ENCODE measurements at places on chromosomes 7 and 10.

- DNase-seq = no peak
- H3K27ac ChIP-seq = no peak overlapping the region
- H3K36me3 ChIP-seq = no peaks in the 10 kb centered on the region
- no peaks in the 10 kb centered on the region for H3K4me1 ChIP-seq
Observed at GRCh38 chr10:94310369-94310768, 52.4 kb downstream of the NOC3L start.

- H3K36me3 ChIP-seq = no peaks in the 10 kb centered on the region
- no peak overlapping the region for H3K27ac ChIP-seq
- H3K27me3 ChIP-seq = no peaks in the 10 kb centered on the region
- peak; percentile 15 for DNase-seq
Observed at GRCh38 chr10:120423431-120424197, 33.4 kb upstream of the PLPP4 start.

DNA sequence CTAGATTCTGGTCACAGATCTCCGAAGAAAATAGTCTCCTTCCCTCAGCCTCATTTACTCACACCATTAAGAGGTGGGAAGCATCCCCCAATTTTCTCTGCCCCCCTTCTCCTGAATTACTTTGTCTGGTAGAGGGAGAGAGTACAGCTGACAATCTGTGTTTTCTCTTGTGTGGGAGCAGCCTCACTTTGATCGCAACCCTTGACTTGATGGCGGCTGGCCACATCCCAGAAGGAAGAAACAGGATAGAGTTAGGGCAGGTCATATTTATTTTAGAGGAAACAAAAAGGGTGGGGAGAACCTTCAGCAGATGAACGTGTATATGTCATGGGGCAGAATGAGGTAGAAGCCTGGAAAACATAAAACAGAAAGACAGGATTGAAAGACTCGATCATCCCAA is 82.4 kb upstream of the FAM171A1 start:
- no peak for DNase-seq
- H3K4me3 ChIP-seq = no peak overlapping the region
- no peaks in the 10 kb centered on the region for H3K36me3 ChIP-seq
- H3K4me1 ChIP-seq = no peaks in the 10 kb centered on the region
- H3K27me3 ChIP-seq = no peaks in the 10 kb centered on the region
- H3K27ac ChIP-seq = no peak overlapping the region

DNA sequence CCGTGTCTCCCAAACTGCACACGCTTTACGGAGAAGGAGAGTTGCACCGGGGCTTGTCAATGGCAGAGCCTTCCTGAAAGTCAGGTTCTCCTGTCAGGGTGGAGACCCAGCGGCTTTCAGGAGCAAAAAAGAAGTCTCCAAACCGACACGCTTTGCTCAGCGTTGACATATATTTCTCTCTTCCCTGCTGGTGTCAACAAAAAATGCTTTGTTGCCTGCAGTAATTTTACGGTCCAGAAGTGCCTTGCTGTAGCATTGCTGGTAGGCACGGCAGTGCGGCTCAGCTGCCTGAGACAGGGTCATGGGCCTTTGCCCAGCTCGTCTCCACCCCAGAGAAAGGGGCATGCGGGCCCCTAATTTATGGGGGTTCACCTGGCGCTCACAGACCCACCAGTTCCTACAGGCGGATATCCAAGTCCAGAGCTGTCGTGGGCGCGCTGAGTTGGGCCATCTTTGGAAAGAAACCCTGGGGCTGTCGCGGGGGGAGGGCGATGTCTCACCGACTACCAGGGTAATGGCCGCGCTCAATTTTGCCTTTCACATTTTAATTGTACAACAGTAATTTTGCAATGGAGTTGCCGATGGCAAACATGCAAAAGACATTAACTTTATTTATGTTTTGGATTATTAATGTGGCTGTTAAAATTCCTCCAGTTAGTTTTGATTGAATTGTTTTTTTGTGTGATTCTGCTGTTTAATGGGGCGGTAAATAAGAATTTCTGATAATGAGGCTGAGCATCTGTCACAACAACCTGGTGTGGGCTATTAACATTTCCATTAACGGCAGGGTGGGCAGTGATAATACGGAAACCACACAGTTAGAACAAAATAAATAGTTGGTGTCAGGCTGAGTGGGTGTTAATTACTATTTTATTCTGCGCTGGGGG is 478.2 kb upstream of the FOXK1 start:
- H3K4me1 ChIP-seq = no peaks in the 10 kb centered on the region
- H3K27ac ChIP-seq = no peak overlapping the region
- no peak overlapping the region for H3K4me3 ChIP-seq
- no peak for DNase-seq
- H3K36me3 ChIP-seq = no peaks in the 10 kb centered on the region

DNA sequence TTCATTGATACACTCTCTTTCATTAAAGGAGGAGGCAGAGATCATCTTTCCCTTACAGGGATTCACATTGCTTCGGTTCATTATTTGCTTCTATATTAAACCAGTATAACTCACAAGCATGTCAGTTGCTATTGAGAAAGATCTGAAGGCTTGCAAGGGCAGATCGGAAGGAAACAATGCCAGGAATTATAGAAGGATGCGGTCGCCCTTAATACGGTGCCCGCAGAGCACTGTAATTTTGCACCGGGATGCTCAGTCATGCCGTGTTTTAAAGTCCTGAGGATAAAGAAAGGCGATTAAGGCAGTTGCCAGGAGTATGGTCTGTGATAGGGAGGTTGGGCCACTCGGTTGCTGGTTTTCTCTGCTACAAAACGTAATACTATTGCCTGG is 350.0 kb upstream of the GALNT17 start:
- H3K27ac ChIP-seq = no peak overlapping the region
- no peaks in the 10 kb centered on the region for H3K27me3 ChIP-seq
- no peak for DNase-seq
- H3K4me3 ChIP-seq = no peak overlapping the region
- peaks cover 21% of the 10 kb centered on the region for H3K36me3 ChIP-seq

GRCh38 chr7:110645060-110645459 is 445.9 kb upstream of the LRRN3 start:
- no peaks in the 10 kb centered on the region for H3K4me1 ChIP-seq
- no peak overlapping the region for H3K4me3 ChIP-seq
- no peak overlapping the region for H3K27ac ChIP-seq
- DNase-seq = no peak

Data from CD4-positive, alpha-beta T cell (primary cell).